Activated CD4-positive, alpha-beta T cell treated with anti-CD3 and anti-CD28 coated beads for 4 hours (primary cell): ENCODE measurements at places on chromosomes 3 and 15.
A peak's percentile ranks its signal among the peaks of the same experiment; 100 is the strongest.

GRCh38 chr15:98163319-98164045, 203.0 kb downstream of the ARRDC4 start:
- DNase-seq, result no peak

DNA sequence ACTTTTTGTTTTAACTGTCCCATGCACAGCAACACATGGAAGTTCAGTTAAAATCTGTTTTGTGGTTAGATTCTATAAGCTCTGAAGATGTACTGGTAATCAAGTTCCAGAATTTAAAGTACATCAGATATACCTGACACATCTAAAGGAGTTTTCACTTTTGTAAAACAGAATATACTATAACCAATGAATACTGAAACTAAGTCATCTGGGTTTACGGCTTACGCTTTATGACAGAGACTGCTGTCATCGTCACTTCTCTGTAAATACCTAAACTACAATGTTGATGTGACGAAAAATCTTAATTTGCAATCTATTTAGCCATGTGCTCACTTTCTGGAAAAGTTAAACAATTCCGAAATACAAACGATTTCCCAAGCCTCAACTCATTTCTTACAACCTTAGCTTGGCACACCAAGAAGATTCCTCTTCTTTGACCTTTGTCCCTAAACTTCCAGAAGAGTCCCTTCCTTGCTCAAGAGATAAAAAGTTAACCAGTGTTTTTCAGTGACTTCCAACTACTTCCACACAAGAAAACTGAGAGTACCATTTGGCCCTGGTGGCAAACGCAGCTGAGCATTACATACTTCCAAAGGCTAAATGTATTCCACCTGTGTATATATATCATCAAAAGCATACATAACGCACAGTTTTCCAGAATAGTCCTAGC, 56.8 kb upstream of the NEK10 start:
- no peak for DNase-seq

DNA sequence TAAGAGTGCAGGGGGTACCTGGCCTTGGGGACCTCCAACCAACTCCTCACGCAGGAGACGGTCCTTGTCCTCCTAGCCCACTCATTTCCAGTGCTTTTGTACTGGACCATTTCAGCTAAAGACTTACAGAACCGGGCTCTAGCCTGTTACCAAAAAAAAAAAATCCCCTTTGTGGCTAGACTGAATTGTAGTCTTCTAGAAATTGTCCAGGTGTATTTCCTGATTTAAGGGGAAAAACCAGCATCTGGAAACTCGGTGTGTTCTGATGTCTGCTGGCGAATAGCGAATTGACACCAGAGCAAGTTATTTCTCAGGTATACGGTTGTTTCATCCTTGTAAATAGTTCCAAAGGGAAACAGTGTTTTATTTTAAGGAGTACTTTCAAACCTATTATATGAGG, 21.1 kb upstream of the MINDY4B start:
- no peak for DNase-seq

DNA sequence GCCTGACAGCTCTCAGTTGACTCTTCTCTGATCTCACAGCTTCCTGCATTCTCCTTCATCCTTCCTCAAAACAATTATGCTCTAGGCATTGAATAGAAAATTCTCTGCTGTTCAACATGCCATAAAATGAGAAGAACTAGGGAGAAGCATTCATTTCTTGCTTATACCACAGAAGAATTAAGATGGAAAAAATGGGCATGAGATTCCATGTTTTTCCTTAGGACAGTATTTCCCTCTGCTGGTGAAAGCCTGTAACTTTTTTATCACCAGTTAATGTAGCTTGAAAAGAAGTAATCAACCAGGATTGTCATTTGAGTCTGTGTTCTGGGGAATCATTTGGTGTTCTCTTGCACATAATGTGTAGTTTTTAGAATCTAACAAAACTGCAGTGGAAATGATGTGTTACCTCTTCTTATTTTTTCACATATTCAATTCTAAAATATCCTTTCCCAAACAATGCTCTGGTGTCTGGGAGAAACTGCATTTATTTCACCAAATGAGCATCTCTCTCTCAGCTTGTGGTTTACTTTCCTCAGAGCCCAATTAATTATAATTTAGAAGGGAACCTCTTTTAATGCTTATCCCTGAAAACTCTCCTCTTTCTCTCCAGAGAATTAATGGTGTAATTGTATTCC, 92.8 kb upstream of the DCBLD2 start:
- no peak for DNase-seq

DNA sequence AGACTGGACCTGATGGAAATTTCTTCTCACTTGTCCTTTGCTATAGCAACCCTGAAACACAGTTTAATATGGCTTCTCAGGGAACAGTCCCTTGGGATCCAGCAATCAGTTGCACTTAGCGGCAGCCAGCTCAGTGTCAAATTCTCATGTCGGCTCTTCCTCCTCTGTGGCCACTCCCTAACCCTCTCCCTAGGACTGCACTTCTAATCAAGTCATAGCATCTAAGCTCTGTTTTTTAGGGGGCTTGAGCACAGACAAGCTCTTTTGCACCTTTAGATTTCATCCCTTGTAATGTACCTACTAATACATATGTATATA, 250.5 kb upstream of the TLE3 start:
- no peak for DNase-seq

GRCh38 chr15:83299462-83299861, 15.0 kb upstream of the BNC1 start:
- DNase-seq, result no peak

- peak; percentile 60 for DNase-seq
Measured at GRCh38 chr3:69200384-69201068, 78.1 kb upstream of the LMOD3 start.

DNA sequence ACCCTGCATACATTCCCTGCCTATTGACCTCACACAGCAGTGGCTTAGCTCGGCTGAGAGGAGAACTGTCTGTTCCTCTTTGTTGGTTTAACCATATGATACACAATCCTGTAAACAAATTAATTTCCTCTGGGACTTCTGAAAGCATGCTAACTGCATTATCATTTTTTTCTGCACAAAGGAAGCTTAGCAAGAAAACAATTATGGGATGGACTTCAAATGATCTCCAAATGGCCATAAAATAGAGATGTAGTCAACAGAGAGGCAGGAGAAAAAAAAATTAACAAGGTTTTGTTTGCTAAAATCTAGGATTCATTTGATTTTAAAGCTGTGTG, 14.4 kb upstream of the TMC3 start:
- DNase-seq, result no peak

DNA sequence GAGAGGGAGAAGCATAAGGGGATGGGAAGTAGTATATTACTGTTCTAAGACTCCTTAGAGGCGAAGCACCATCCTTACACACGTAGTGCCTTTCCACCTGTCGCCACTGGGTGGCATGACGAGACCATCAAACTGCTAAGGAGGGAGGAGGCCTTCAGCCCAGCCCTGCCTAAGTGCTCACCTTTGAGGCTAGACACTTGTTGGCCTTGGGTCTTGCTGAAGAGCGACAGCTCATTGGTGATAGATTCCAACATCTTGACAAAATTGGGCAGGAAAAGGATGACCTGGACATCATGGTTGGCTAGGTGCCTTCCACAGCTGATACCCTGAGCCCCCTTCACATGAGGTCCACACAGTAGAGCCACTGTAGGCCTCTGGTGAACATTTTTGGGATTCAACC, 19.6 kb downstream of the CLK3 start:
- peak; percentile 66 for DNase-seq

- DNase-seq, result no peak
Measured at GRCh38 chr15:85598718-85599398, 195.9 kb downstream of the KLHL25 start.

DNA sequence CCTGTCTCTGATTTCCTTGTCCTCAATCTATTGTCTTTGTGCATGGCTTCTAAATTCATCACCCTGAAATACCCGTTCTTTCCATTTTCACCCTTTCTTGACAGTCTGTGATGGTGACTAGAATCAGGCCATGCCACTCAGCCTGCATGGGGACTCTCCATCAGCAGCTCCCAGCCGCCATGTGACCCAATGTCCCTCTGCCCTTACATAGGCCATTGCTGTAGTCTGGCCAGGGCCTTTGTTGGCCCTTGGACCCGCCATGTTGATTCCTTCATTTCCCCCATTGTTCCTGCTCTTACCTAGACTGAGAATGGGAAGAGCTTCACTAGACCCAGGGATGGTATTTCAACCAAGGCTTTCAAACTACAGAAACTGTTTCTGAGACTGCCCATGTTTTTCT, 45.8 kb downstream of the SPSB4 start:
- no peak for DNase-seq

DNA sequence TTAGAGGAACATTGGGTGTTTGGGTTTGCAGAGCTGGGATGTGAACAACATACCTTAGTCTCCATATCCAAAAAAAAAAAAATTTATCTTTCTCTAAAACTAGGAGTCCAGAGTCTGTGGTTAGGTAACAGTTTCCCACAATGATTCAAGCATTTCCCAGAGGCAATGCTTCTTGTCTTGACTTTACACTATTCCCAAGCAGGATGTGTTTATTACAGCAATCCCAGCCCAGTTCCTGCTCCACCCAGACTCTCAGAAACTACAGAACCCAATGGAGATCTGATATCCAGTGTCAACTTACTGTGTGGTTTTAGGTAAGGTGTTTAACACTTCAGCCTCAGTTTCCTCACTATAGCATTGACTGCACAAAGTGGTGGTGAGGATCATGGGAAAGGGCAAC, 2.3 kb upstream of the C3orf62 start:
- DNase-seq, result no peak

- DNase-seq, result no peak
Measured at GRCh38 chr3:24457719-24458118, 36.9 kb downstream of the THRB start.

DNA sequence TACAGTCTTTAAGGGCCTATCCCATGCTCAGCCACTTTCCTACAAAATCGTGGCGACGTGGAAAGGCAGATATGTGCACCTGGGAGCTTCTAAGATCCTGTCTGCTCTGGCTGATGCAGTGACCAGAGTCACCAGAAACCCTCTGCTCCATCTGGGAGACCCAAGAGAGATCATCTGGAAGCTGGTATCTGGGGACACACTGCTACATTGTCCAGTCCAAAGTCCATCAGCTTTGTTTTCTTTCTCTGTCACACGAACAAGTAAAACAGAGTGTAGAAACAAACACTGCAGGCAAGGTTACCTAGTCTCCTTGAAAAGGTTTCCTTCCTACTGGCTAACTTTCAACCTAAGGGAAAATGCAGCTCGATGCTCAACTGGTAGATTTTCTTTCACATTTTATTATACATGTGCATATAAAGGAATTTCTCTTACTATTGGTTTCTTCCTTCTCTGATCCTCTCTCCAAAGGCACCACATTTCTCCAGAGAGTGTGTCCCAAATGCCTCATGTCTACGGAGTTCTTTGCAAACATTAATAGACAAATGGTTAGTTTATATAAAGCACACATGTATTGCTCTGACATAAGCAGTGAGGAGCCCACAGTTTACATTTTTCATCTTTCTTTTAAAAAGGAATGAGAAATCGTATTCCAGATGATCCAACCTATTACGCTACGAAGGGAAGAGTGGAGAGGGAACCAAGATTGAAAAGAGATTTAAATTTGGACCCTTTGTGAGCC, 8.3 kb upstream of the GREM1 start:
- DNase-seq, result no peak

- no peak for DNase-seq
Measured at GRCh38 chr3:184172681-184173373, 1.8 kb upstream of the AP2M1 start.

- no peak for DNase-seq
Measured at GRCh38 chr3:133443649-133444422, 44.0 kb downstream of the BFSP2 start.

DNA sequence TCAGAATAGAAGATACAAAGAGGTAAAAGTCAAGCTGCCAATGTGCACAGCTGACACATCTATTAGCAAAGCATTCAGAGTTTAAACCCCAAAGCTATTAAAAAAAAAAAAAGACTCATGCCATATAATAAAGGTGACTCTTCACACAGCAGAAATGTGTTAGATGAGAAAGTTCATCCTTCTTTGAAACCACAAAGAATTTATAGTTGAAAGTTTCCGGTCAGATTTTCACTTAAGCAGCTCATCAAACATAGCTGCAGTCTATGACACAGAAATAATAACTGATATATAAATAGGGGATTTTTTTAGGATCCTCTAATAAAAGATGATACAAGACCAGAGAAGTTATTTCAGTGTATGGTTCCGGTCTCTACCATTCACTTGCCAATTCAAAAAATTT, 76.6 kb downstream of the WWTR1 start:
- no peak for DNase-seq

GRCh38 chr15:47806008-47806407, 88.7 kb downstream of the SEMA6D start:
- DNase-seq, result no peak

- no peak for DNase-seq
Measured at GRCh38 chr3:53753518-53754183, 92.6 kb downstream of the CHDH start.

- no peak for DNase-seq
Measured at GRCh38 chr3:51830836-51831385, 30.5 kb upstream of the IQCF2 start.

GRCh38 chr3:115814778-115815380, 191.6 kb downstream of the GAP43 start:
- peak; percentile 75 for DNase-seq
